Trophoblast cell (in vitro differentiated cells and primary cell): ENCODE measurements at places on chromosomes 13 and 19.

DNA sequence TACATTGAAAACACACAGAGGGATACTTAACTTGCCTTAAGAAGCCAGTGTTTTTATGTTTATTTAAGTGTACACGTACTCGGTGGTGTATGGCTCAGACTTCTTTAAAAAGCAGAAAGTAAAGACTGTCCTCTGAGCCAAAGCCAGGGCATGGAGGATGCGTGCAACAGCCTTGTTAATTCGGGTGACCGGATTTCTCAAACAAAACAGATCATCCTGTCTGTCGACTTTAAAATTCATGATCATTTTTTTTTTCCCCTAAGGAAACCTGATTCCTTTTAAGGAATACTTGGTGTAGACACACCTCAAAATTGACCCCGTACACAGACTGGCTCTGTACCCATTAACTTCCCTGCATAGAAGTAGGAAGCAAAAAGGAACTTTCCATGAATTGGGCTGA is 124.7 kb upstream of the RNF113B start:
- H3K4me1 ChIP-seq = peaks cover 14% of the 10 kb centered on the region
- no peaks in the 10 kb centered on the region for H3K36me3 ChIP-seq
- H3K27ac ChIP-seq = no peak overlapping the region
- H3K27me3 ChIP-seq = no peaks in the 10 kb centered on the region
- DNase-seq = no peak

DNA sequence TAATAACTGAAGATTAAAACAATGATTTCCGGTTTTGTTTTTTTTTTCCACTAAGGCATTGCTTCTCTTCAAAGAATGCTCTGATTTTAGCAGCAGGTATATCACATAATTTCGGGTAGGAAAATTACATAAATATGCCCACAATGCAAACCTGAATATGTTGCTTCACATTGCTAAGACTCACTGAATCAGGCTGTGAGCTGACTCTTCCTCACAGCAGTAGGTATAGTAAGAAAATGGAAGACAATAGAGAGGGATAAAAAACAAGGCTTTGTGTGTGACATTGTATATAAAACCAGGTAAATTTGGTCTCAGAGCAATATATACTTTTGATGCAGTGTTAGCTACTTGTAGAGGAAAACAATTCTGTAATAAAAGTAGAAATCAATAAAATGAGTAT is 1355.0 kb downstream of the OLFM4 start:
- H3K4me1 ChIP-seq = no peaks in the 10 kb centered on the region
- H3K27me3 ChIP-seq = no peaks in the 10 kb centered on the region
- H3K36me3 ChIP-seq = no peaks in the 10 kb centered on the region
- no peak overlapping the region for H3K27ac ChIP-seq

- H3K27me3 ChIP-seq = no peaks in the 10 kb centered on the region
- H3K4me3 ChIP-seq = no peak overlapping the region
- DNase-seq = no peak
- H3K4me1 ChIP-seq = no peaks in the 10 kb centered on the region
Measured at GRCh38 chr19:48819366-48819816, 8.6 kb upstream of the BCAT2 start.

- H3K4me3 ChIP-seq = no peak overlapping the region
- H3K4me1 ChIP-seq = no peaks in the 10 kb centered on the region
- no peak overlapping the region for H3K27ac ChIP-seq
- no peaks in the 10 kb centered on the region for H3K36me3 ChIP-seq
- no peaks in the 10 kb centered on the region for H3K27me3 ChIP-seq
Measured at GRCh38 chr19:50061650-50062049, 35.8 kb downstream of the ZNF473 start.

GRCh38 chr13:112054616-112055015 is 12.3 kb upstream of the SOX1 start:
- DNase-seq = no peak
- H3K36me3 ChIP-seq = no peaks in the 10 kb centered on the region
- H3K27ac ChIP-seq = no peak overlapping the region
- peaks cover 78% of the 10 kb centered on the region for H3K27me3 ChIP-seq
- H3K4me3 ChIP-seq = no peak overlapping the region

DNA sequence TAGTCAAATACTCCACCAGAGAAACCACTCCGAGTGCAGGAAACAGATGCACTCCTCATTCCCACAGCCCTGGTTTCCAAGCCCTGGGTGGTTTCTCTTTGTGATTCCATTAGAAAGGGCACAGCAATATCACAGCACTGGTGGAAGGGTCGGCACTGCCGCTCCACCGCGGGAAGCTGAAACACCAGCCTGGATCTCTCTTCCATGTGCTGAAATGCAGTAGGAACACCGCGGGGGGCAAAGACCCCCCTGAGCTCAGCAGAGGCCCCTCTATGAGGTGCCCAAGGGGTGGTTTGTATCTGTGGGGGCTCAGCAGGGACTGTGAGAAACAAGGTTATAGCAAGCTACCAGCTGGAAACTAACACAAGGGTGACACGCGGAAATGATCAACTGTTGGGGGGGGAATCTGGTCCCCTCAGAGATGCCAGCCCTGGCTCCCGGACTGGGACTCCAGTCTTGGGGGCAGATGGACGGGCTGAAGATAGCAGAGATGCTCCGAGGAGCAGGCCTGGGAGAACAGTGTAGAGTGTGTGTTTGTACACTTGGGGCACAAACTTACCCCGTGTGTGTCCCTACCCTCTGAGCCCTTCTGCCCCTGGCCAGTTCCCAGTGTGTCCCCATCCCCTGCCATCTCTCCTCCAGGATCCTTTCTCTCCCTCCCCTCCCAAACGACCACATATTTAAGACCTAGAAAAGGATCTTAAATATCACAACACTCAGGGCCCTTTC is 1.8 kb downstream of the ZFR2 start:
- H3K27me3 ChIP-seq = peaks cover 10% of the 10 kb centered on the region
- no peak for DNase-seq
- H3K4me1 ChIP-seq = no peaks in the 10 kb centered on the region
- H3K4me3 ChIP-seq = no peak overlapping the region
- H3K27ac ChIP-seq = no peak overlapping the region

DNA sequence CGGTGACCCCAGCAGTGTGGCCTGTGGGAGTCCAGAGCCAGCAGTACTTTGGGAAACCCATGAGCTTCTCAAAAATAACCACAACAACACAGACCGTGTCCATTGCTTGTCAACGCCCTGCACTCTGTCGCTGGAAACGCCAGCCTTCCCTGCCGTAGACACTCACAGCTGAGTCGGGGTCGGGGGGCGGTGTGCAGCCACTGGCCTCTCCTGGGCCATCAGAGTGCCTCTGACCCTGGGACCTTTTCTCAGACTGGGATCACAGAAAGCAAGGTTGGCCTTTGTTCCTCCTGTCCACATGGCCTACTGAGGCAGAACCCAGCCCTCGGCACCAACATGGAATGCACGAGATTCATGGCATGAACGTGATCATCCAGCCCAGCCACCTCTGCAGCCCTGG is 95.7 kb downstream of the TUBA3C start:
- no peaks in the 10 kb centered on the region for H3K27me3 ChIP-seq
- H3K4me1 ChIP-seq = no peaks in the 10 kb centered on the region
- no peak overlapping the region for H3K27ac ChIP-seq
- no peaks in the 10 kb centered on the region for H3K36me3 ChIP-seq
- peak overlapping the region; percentile 30 for H3K4me3 ChIP-seq

GRCh38 chr19:10805065-10805757 is 30.8 kb downstream of the TMED1 start:
- H3K27me3 ChIP-seq = no peaks in the 10 kb centered on the region
- no peak overlapping the region for H3K27ac ChIP-seq
- no peak overlapping the region for H3K4me3 ChIP-seq
- H3K4me1 ChIP-seq = no peaks in the 10 kb centered on the region

- H3K36me3 ChIP-seq = no peaks in the 10 kb centered on the region
- H3K27me3 ChIP-seq = no peaks in the 10 kb centered on the region
- no peak for DNase-seq
- no peak overlapping the region for H3K27ac ChIP-seq
- no peaks in the 10 kb centered on the region for H3K4me1 ChIP-seq
Measured at GRCh38 chr19:49382639-49383038, 5.4 kb upstream of the KASH5 start.

DNA sequence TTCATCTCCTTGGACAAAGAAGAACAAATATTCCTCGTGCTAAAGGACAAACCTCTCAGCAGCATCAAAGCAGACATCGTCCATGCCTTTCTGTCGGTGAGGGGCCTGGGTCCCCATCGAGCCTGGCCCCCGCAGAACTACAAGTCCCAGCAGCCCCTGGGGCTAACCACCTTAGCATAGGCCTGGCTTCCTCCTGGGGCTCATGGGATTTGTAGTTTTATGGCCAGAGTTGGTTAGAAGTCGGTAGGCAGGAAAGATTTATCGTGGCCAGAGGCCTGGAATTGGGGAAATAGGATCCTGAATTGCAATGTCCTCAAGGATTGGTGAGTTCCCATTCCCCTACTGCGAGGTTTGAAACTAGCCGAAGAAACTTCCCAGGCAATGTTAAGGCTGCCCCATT is 19.6 kb downstream of the TMEM150B start:
- no peaks in the 10 kb centered on the region for H3K4me1 ChIP-seq
- H3K36me3 ChIP-seq = peaks cover 36% of the 10 kb centered on the region
- no peaks in the 10 kb centered on the region for H3K27me3 ChIP-seq
- H3K4me3 ChIP-seq = no peak overlapping the region

- H3K27me3 ChIP-seq = no peaks in the 10 kb centered on the region
- H3K36me3 ChIP-seq = no peaks in the 10 kb centered on the region
- H3K27ac ChIP-seq = no peak overlapping the region
- no peaks in the 10 kb centered on the region for H3K4me1 ChIP-seq
- H3K4me3 ChIP-seq = no peak overlapping the region
- no peak for DNase-seq
Measured at GRCh38 chr19:54616821-54617560, 13.3 kb upstream of the LILRB1 start.

- H3K27ac ChIP-seq = no peak overlapping the region
- H3K27me3 ChIP-seq = no peaks in the 10 kb centered on the region
- H3K4me3 ChIP-seq = no peak overlapping the region
- no peak for DNase-seq
- H3K4me1 ChIP-seq = peaks cover 4% of the 10 kb centered on the region
Measured at GRCh38 chr13:33183431-33184111, 102.0 kb downstream of the STARD13 start.

DNA sequence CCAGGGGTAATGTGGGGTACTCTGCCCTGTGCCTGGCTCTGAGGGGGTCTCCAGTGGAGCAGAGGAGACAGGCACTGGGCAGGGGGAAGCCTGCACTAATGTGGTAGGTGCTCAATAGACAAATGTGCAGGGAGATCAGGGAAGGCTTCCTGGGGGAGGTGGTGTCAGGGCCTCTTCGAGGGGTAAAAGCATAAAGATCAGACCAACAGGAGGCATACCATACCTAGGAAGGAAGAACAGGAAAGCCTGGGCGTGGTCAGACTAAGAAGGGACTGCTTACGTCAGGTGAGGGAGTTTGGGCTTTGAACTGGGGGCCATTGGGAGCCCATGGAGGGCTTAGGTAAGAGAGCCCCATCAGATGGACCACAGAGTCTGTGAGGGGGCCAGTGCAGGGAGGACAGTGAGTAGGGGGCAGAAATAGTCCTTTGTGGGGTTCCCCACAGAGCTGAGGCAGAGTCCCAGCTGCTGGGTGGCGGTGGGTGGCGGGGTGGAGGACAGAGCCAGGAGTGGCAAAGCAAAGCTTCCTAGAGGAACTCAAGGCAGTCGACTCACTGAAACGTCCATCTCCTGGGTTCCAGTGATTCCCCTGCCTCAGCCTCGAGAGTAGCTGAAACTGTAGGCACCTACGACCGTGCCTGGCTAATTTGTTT is 8.8 kb downstream of the PRR36 start:
- peaks cover 13% of the 10 kb centered on the region for H3K4me1 ChIP-seq
- DNase-seq = no peak
- no peaks in the 10 kb centered on the region for H3K36me3 ChIP-seq
- no peak overlapping the region for H3K4me3 ChIP-seq
- H3K27me3 ChIP-seq = peaks cover 27% of the 10 kb centered on the region

GRCh38 chr19:3017923-3018322 is 11.2 kb downstream of the TLE2 start:
- no peaks in the 10 kb centered on the region for H3K27me3 ChIP-seq
- H3K4me1 ChIP-seq = no peaks in the 10 kb centered on the region
- DNase-seq = no peak
- H3K27ac ChIP-seq = no peak overlapping the region
- no peak overlapping the region for H3K4me3 ChIP-seq

- H3K27ac ChIP-seq = no peak overlapping the region
- no peaks in the 10 kb centered on the region for H3K4me1 ChIP-seq
- H3K4me3 ChIP-seq = no peak overlapping the region
- DNase-seq = no peak
- H3K36me3 ChIP-seq = peaks cover 10% of the 10 kb centered on the region
Measured at GRCh38 chr13:73062468-73062867, 3.7 kb downstream of the KLF5 start.

GRCh38 chr13:56378566-56378965 is 762.2 kb upstream of the PRR20A start:
- no peak for DNase-seq
- H3K36me3 ChIP-seq = no peaks in the 10 kb centered on the region
- no peaks in the 10 kb centered on the region for H3K27me3 ChIP-seq
- H3K4me1 ChIP-seq = no peaks in the 10 kb centered on the region
- no peak overlapping the region for H3K27ac ChIP-seq
- H3K4me3 ChIP-seq = no peak overlapping the region

DNA sequence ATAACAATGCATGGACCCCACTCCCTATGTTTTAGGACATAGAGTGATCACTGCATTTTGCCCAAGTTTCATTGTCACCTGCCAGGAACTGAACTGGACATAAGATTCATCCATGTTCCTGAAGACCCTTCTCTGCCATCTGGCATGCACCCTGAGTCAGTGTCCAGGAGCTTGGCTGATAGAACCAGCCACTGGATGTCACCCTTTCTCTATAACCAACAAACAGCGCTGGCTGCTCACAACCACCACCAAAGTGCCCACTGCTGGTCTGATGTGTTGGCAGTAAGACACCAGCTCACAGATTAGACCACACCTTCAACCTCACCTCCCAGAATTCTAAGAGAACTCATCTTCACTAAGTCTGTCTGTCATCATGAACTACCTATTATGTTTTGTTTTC is 333.4 kb downstream of the ITGBL1 start:
- H3K27me3 ChIP-seq = no peaks in the 10 kb centered on the region
- H3K4me3 ChIP-seq = no peak overlapping the region
- no peak overlapping the region for H3K27ac ChIP-seq
- no peaks in the 10 kb centered on the region for H3K36me3 ChIP-seq
- no peak for DNase-seq

- no peak overlapping the region for H3K27ac ChIP-seq
- H3K27me3 ChIP-seq = no peaks in the 10 kb centered on the region
- H3K4me1 ChIP-seq = no peaks in the 10 kb centered on the region
- peaks cover 2% of the 10 kb centered on the region for H3K36me3 ChIP-seq
- DNase-seq = no peak
Measured at GRCh38 chr13:77002590-77003190, 10.8 kb downstream of the CLN5 start.

DNA sequence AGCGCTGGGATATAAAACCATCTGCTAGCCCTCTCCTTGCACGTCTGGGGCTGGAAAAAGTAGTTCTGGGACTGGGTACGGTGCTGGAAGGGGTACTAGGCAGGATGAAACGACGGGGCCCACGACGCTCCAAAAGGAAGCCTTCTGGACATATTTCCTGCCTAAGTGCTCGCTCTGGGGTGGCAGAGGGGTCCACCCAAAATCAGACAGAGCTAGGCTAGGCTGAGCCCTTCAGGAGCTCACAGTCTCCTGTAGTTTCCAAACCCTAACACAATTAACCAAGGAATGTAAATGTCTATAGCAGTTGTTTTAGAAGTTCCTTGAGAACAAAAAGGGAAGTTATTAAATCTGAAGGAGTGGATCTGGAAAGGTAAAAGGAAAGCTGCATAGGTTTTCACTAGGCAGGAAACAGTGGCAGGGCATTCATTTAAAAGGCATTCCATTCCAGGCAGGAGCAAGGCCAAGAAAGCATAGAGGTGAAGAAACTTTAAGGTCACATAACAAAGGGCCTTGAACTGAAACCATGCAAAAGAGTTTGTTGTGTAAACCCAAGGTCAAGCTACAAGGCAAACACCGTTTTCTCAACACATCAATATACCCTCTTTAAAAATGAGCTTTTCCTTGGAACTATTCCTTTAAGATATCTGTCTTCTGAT is 634 bp upstream of the DIAPH3 start:
- H3K27ac ChIP-seq = peak overlapping the region; percentile 89
- H3K4me1 ChIP-seq = peaks cover 4% of the 10 kb centered on the region
- DNase-seq = peak; percentile 13
